ENCODE measurements at places on chromosomes 3 and 15.

GRCh38 chr15:44038755-44039191 lies 156.3 kb downstream of the FRMD5 start:
- no peak for DNase-seq

DNA sequence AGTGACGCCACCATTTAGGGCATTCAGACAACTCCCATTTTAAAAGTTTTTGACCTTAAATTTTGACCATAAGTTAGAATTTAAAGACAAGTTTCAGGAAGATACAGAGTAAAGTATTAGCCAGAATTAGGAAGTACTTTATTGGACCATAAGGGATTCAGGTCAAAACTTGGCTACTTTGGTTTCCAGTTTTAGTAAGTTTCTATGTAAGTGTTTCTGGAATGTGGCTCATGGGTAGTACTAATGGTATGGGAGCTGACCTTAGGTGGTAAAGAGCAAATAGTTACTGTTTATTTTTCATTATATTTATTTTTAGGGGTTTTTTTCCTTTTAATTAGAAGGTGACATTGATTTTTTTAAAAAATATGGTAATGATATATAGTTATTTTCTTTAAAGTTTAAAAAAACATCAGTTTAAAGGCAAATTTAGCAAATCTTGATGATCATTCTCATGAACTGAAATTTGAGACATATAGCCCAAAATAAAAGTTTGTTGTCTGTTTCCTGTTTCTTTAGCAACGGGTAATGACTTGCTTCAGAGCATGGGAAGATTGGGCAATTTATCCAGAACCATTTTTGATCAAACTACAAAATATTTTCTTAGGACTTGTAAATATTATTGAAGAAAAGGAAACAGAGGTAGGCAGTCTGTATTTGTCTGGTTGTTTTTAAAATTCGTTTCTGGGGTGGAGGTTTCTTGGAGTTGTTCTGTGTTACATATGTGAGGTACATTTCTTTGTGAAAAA lies 34.3 kb downstream of the U2SURP start:
- no peak for DNase-seq

DNA sequence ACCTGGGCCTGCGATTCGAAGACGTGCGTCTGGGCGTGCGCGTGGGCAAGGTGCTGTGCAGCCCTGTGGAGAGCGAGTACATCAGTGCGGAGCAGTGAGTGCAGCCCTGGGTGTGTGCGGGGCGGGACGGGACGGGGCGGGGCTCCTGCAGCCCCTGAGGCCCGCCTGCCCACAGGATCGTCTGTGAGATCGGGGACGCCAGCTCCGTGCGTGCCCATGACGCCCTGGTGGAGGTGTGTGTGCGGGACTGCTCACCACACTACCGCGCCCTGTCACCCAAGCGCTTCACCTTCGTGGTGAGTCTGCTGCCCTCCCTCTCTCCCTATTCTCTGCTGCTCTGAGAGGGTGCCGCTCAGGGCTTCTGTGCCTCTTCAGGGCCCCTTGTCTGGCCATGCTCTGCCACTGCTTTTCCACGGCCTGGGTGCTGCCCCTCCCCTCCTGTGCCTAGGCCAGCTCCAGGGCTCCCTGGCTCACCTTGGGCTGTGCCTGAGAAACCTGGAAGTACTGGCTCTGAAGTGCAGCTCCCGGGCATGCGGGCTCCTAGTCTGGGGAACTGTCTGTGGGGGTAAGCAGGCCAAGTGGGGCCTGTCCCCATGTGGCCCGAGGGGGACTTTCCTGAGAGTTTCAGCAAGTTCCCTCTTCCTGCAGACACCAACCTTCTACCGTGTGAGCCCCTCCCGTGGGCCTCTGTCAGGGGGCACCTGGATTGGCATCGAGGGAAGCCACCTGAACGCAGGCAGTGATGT lies 31.8 kb downstream of the PLXNA1 start:
- DNase-seq, result no peak

DNA sequence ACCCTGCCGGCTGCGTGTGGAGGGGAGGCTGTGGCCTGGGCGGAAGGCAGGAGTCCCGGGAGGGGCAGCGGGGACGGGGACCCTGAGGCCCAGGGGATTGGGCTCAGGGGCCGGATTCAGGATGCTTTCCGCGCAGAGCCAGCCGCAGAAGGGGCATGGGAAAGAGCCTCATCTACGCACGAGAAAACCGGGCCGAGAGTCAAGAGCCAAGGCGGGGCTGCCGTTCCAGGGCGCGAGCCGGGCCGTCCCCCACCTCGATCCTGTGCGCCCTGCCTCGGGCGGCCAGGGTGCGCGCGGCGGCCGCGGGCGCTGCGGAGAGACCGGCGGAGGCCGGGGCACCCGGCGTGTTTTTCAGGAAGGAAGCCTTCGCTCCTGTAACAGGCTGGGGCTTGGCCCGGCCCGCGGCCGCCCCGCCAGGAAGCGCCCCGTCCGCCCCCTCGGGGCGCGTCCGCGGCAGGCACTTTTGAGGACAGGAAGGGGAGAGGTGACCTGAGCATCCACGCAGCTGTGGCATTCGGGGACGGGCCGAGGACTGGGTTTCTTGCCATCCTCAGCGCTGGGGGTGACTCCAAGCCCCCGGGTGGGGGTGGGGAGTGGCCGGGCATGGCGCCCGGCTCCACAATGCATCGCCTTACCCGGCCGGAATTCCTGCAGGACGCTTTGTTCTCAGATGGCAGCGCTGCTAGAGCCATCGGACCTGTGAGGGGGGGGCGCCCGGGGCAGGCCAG lies 62.3 kb upstream of the GATA2 start:
- no peak for DNase-seq

- DNase-seq, result no peak
Measured at GRCh38 chr3:33041909-33042308, 55.0 kb downstream of the GLB1 start.

GRCh38 chr3:25567388-25567787 lies 97.3 kb downstream of the TOP2B start:
- DNase-seq, result no peak

DNA sequence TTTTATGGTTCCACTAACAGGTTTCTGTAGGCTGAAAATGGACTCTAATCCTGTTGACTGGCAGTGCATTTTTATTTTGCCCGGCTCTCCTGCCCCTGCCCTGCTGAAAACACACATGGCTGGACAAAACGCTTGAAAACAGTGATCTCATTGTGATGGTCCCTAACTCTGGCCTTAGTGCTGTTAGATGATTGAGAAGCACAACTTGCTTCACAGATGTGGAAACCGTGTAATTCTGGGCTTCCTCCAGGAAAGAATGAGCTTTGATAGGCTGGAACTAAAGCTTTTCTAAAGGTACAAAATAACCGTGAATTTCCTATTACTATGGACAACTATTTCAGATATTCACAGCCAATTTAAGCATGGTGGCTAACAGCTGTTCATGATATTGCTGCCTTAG lies 121.4 kb downstream of the VGLL3 start:
- no peak for DNase-seq

- no peak for DNase-seq
Measured at GRCh38 chr15:90435652-90436337, 47.8 kb downstream of the IQGAP1 start.

DNA sequence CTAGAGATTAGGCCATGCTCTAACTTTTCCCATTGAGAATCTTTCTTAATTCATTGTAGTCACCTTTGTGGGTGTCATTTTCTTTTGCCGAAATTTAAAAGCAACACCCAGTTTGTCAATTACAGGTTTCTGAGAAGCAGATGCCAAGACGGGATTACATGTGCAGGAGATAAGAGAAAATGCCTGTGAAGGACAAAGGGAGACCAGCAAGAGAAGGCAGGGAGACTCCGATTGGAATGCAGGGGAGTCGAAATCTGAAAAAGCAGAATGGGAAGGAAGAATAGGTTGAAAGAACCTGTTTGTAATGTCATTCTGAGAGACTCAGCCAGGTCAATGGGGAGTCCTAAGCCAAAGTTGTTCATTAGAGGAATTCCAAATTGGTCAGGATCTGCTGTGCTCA lies 3.6 kb upstream of the DPH6 start:
- no peak for DNase-seq

- DNase-seq, result no peak
Measured at GRCh38 chr15:65423976-65424679, 1.4 kb upstream of the IGDCC4 start.

DNA sequence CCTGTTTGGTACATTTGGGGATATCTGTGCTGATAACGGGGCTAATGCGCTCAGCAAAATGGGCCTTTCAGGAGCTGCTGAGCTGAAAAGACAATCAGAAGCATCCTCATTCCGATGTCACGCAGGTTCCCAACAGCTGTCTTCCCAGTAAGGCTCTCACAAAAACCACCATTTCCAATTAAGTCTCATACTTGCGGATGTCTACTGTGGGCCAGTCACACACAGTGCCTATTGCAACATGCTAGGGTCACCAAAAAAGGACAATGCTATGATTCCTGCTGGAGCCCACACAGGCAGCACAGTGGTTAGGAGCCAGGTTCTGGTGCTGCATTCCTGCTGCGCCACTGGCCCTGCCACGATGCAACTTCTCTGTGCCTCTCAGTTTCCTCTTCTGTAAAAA lies 16.4 kb upstream of the LDHAL6B start:
- DNase-seq, result no peak

DNA sequence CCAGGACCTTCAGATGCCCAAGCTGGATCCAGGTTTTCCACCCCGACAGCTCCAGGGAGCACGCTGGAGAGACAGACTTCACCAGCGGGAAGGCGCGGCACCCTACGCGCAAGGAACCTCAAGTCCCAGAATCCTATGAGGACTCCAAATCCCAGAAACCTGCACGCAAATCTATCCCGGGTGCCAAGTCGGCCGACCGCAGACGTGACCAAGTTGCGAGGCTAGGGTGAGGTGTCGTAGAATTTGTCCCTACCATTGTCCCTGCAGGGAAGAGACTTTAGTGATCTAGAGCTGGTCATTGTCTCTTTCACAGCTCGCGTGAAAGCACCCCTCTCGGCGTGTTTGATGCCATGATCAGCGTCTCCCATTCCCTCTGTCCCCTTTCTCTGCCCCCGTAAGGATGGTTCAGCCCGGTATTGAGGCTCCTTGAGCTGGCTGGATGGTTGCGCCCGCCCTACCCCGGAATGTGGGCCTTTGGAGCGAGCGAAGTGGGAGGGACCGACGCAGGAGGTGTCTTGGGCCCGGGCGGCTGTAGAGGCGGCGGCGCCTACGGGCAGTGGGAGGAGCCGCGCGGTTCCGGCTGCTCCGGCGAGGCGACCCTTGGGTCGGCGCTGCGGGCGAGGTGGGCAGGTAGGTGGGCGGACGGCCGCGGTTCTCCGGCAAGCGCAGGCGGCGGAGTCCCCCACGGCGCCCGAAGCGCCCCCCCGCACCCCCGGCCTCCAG lies at the start of gene PRKCI:
Gene PRKCI, plus strand, starts transcription at position 501 of the 723 bp plus-strand sequence. CDS start 246 bp downstream, outside the sequence.
- DNase-seq, result peak; percentile 74

DNA sequence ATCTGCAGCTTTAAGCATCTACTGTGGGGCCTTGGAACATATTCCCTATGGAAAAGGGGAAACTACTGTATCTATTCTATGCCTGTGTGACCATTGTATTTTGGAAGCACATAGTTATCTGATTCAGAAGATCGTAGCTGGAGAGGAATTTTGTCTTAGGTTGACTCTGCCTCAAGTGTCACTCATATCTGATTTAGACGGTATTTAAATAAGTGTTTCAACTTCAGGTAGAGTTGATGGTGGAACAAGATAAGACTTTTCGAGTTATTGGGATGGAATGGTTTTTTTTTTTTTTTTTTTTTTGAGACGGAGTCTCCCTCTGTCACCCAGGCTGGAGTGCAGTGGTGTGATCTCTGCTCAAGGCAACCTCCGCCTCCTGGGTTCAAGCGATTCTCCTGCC lies 8.9 kb upstream of the DENND6A start:
- no peak for DNase-seq

DNA sequence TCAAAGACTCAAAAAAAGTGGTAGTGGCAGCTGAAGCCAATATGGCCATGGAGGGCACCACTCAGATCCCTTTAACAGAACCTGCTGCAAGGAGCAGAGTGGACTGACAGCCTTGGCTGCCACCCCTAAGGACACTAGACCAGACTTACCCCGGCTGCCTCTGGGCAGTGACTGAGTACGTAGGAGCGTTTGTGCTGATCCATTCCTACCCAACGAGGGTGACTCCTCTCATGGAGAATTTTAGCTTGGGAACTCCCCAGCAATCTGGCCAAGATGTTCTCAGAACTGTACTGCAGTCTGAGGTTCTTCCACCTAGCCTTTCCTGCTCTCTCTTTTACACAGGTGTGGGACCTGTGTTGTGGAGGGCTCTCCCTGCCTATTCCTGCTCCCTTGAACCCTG lies 22.1 kb downstream of the CLEC3B start:
- DNase-seq, result no peak

GRCh38 chr3:161748049-161748448 lies 251.4 kb downstream of the OTOL1 start:
- no peak for DNase-seq

GRCh38 chr15:78374436-78375393 lies 34.6 kb downstream of the CRABP1 start:
- DNase-seq, result no peak

- DNase-seq, result no peak
Measured at GRCh38 chr15:31516874-31517273, 190.2 kb downstream of the KLF13 start.

- no peak for DNase-seq
Measured at GRCh38 chr15:74036271-74037170, 42.0 kb downstream of the PML start.

- no peak for DNase-seq
Measured at GRCh38 chr15:33182278-33182905, 12.1 kb downstream of the FMN1 start.

Measured in stimulated activated CD8-positive, alpha-beta memory T cell treated with anti-CD3 and anti-CD28 coated beads, Interleukin-4, amount 100 ng/mL, for 1 hour (primary cell).